Caki2 (cell line): ENCODE measurements at places on chromosomes 7 and 10.

- peak; percentile 53 for DNase-seq
These were observed 186.2 kb downstream of the CFTR start for GRCh38 chr7:117666031-117666430.

DNA sequence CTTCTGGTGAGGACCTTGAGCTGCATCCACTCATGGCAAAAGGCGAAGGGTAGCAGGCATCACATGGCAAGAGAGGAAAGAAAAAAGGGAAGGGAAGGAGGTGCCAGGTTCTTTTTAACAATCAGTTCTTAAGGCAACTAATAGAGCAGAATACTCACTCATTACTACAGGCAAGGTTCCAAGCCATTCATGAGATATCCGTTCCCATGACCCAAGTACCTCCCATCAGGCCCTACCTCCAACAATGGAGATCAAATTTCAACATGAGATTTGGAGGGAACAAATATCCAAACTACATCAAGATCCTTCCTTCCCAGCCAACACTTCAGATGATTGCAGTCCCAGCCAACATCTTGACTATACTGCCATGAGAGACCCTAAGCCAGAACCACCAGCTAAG is 38.9 kb upstream of the YAE1 start:
- DNase-seq = no peak

DNA sequence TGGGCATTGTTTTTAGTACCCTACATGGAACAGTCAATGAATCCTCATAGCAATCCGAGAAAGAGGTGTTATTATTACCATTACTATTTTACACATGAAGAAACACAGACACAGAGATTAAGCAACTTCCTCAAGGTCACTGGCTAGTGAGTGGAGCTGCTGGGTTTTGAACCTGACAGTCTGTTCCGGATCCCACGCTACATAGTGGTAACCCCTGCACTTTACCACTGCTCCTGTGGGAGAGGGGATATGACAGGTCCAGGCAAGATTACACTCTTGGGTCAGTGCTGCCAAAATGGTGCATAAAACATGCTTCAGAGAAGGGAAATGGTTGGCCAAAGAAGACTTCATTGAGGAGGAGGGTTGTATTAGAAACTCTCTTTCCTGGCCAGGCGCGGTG is 185.7 kb downstream of the XPNPEP1 start:
- no peak for DNase-seq

DNA sequence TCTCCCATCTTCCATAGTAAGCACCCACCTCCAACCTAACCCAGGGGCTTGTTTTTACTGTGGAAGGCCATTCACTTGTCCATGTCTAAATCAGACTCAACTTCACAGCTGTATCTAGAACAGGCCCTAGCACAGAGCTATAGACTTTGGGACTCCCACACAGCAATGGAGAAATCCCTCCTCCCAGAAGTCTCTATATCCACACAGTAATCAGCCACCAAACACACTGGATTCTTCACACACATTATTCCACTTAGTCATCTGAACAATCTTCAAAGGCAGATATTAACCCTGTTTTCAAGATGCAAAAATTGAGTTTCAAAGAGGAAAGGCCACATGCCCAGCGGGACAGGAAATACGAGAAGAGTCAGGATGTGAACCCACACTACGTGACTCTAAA is 81.8 kb downstream of the MALSU1 start:
- DNase-seq = peak; percentile 35

GRCh38 chr10:132381741-132382140 is 15.3 kb upstream of the PWWP2B start:
- no peak for DNase-seq

DNA sequence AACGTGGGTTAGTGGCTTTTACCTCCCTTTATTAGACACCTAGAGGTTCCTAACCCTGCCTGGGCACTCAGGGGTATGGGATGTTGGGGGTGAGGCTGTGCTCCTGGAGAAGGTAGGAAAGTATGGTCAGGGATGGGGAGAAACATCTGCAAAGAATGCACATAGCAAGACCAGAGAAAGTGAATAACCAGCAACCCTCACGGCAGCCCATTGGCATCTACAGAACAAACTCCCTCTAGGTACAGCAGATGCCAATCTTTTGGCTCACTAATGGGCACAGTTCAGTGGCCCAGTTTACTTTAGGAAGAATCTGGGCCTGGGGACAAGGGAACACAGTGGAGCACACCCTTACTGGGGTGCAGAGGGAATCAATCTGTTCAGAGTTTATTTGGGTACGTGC is 143.9 kb downstream of the JAZF1 start:
- no peak for DNase-seq

DNA sequence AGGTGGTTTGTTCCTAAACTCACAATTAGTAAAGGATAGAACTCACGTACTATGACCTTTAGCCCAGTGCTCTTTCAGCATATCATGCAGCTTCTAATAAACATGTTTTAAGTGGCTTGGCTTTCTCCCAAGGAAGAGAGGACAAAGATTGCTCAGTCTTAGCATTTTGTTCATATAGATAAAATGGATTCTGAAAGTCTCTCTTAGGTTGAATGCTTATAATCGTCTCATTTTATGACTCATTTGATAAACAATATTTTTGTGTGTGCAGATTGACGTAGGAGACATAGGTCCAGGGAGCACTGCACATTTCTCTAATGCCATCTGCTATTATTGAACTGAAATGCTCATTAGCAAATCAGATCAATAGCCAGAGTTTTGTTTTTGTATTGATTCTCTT is 44.8 kb downstream of the GNAT3 start:
- DNase-seq = peak; percentile 4

DNA sequence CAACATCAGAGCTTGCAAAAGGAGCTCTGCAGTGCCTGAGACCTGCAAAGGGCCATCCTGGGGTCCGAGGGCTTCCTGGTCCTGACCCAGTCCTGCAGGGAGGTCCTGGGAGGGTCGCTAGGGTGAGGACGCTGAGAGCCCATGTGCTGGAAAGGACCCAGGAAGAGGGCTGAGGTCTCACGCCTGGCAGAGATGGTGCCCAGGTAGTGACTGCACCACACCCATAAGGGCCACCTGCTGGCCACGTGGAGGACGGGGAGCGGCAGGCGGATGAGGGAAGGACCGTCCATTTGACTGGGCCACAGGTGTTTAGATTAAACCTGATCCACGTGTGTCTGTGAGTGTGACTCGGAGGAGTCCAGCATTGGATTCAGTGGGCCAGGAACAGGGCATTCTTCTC is 392.8 kb downstream of the DNAJB6 start:
- no peak for DNase-seq

GRCh38 chr7:155190688-155191087 is 107.0 kb upstream of the INSIG1 start:
- no peak for DNase-seq

DNA sequence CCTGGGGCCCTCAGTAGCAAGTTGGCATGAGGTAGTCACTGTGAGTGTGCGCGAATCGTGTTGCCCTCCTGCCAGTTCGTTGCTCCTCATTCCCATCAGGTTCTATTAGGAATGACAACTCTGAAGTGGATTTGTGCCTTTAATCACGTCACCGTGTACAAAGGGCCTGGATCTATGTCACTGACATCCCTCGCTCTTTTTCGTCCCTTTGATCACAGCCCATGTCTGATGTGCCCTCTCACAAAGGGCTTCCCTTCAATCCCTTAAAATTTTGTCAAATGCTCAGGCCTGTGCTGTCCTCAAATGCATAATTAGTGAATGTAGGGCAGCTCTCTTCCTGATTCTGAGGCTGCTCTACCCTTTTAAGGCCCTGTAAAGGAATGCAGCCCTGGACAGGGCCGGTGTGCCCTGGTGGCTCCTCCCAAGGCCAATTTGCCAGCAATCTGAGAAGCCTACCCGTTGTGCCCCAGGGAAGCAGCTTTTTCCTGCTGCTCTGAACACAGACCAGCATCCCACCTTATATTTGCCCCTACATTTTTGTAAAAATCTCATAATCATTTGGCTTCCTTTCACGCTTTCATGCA is 93.6 kb downstream of the TMEM178B start:
- no peak for DNase-seq

DNA sequence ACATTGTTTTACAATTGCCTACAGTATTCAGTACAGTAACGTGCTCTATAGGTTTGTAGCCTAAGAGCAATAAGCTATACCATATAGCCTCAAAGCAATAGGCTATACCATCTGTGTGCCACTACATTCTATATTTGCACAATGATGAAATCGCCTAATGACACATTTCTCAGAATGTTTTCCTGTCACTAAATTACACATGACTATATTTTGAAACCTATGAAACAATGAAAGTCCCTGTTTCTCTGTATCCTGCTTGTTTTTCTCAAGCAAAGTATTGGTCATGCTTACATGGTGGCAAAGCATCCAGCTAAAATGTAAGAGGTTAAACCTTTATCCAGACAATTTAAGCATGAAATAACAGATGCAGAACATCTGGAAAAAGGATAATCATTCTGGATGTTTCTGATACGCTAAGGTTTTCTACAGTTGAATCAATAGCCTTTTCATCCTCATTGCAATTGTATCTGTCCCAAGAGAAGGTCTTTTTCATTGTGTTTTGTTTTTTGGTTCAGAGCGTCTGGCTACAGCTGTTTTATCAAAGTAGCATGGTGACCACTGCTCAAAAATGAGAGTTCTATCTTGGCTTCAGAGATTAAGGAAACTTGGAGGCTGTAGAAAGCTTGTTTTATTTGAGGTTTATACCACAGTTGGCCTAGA is 81.7 kb downstream of the CSTF2T start:
- no peak for DNase-seq

- DNase-seq = no peak
These were observed 148.7 kb downstream of the MYOF start for GRCh38 chr10:93333278-93333978.

DNA sequence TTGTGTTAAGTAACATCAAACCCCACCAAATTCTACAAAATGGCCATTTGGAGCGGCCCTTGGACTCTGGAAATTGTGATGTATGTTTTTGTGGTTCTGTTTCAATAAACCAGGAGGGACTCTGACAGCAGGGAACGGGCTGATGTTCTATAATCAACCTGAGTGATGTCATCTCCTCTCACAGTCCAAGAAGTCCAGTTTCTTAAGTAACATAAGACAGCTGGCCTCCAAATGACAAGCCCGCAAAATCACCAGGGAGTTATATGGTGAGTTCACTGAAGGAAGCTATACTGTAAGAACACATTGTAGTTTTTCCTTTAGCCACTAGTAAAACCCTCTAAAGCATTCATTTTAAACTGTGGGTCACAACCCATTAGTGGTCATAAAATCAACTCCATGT is 34.0 kb downstream of the GOT1 start:
- no peak for DNase-seq

- DNase-seq = no peak
These were observed 182.1 kb downstream of the EVX1 start for GRCh38 chr7:27424749-27425148.

DNA sequence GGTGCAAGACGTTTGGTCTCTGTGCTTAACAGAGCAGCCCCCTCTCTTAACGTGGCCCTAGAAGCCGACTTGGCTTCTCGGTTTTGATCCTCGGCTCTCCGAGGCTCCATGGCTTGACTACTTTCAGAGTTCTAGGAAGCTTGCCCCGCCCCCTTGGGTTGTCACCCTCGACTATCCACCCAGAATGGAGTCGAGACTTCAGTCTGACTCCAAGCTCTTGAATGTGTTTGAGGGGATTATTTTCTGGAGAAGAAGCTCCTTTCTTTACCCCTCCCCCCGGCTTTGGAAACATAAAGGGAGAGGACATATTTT is 448 bp downstream of the SEC24C start:
- no peak for DNase-seq

DNA sequence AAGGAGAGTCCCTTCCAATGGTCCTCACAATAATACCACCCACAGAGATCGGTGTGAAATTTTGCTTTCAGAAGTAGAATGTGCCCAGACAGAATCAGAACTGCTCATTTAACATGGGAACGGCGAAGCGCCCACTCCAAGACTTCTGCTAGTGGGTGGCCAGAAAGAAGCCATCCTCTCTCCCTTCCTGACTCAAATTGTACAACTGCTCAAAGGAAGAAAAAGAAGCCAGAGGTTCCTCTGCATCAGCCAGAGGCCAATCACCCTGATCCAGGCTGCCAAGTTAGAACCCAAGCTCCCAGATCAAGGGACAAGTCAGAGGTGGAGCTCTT is 23.3 kb downstream of the NUDCD3 start:
- DNase-seq = no peak

DNA sequence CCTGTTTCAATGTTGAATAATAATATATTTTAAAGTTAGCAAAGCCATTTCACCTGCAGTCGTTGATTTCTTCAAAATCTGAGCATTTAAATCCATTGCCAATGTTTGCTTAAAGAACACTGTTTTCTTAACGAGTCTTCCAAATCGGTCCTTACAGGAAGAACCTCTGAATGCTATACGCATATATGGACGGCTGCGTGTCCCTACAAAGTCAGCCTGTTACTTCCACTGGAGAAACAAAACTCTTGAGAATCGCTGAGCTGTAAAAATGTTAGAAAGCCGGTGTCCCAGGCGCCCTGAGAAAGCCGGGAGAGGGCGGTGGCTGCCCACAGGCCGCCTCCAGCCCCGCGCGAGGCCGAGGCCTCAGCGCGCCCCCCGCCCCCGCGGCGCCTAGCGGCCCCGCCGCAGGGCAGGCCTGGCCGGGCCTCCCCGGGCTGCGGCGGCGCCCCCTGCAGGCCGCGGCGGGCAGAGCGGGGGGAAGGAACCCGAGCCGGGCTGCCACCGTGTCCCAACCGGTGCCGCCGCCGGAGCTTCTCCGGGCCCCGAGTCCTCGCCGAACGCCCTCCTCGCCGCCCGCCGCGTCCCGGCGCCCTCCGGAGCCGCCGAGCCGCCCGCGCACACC is at the start of gene FHIP2A:
Gene FHIP2A (plus strand): TSS at position 488 of the 622 bp plus-strand sequence. CDS start 299 bp downstream, outside the sequence.
- peak; percentile 75 for DNase-seq

DNA sequence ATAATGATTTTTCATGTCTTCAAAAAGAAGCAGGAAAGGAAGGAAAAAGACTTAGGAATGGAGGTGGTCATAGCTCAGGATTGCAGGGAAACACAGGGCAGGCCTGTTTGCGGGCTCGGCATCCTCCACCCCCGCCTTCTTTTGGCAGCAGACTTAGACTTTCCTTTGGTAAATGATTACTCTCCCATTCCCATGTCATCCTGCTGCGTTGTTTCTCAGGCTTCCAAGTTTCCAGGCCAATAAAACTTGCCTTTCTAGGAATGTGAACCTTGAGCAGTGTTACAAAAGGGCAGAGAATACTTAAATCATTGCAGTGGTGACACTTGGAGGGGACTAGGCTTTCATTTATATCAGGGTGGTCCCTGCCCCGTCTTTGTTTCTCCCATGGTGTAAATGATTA is 34.0 kb upstream of the DGKB start:
- peak; percentile 70 for DNase-seq

- peak; percentile 44 for DNase-seq
These were observed 16.0 kb upstream of the SLC29A3 start for GRCh38 chr10:71302874-71303568.

DNA sequence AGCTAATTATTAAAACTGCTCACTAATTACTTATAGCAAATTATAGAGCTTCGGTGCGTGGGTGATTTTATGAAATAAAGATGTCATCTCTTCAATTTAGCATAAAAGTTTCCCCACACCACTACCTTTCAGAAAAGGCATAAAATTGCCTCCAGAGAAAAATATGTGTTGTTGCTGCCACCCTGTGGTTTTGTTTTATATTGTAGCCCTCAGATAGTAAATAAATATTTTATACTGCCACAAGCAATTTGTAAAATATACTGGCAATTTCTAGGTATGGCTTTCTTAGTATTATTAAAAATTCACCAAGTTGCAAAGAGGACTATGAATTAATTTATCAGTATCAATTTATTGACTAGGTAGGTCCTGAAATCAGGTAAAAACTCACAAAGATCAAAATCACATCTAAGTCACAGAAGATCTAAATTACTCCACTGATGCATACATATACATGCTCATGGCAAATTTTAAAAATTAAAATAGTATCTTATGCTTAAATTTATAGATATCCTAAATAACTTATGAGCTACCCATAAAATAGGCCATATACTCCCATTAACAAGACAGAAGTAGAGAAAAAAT is 26.5 kb downstream of the ASNS start:
- DNase-seq = peak; percentile 33
